M059J (cell line): ENCODE measurements at places on chromosomes 16 and 17. TPM values are rescaled to one million over a fixed set of nuclear protein-coding genes. Genes with fewer than 3 reads are reported as not detected.
A peak's percentile ranks its signal among the peaks of the same experiment; 100 is the strongest.

DNA sequence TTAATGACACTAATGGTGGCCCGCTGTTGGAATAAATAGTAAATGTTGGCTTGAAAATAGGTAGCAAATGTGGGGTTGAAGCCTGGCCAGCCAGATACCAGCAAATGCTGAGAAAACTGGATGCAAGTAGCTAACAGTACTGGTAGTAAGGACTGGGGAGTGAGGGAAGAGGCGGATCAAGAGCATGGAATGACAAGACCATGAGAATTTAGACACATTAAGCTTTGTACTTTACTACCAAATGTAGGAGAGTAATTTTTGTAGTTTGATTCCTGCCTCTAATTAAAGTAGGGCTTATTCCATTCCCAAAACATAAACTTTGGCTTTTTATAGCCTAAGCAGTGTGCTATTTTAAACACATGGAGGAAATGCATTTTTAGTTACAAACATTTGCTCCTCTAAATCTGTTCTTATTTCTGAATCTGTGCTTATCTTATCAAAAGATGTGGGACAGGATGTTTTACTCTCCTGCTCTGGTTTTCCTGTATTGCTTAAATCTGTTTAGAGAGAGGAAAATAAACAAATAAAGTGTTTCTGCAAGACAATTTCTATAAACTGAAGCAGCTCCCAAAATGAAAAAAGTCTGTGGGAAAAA, 44.1 kb downstream of the CFDP1 start:
- no peak for DNase-seq

DNA sequence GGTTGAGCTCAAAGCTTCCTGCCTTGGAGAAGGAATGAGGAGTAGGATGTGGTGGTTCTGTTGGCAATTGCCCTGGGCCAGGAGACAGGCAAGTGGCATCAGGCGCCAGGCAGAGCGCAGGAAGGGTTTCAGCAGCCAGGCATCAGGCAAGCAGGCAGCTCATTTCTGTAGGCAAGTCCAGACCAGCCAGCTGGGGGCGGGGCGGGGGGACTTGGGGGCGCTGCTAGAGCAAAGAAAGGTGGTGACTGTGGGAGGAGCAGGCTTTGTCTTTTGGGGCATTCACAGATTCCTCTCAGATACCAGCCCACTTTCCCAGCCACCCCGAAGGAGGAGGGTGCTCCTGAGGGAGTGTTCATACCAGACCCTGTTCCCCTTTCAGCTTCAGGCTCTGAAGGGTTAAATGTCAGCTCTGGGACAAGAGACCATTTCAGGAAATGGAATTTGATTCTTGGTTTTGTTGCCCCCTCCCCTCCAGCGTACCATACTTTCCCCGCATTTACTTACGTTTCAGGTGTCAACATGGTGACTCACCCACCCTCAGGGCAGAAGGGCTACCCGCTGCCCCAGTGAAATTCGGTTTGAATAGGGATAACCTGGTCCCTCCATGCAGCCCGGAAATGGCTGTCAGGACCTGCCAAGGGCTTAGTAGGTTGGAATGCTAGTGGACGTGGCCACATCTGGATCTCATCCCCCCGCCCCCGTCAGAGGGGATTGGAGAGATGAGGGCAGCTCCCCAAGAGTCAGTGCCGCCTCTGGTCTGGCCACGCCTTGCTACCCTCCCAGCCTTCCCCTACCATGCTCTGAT, 13.2 kb downstream of the NGFR start:
- DNase-seq = peak; percentile 86

GRCh38 chr17:4503283-4504025, 4.8 kb downstream of the SPNS2 start:
- DNase-seq = peak; percentile 29

DNA sequence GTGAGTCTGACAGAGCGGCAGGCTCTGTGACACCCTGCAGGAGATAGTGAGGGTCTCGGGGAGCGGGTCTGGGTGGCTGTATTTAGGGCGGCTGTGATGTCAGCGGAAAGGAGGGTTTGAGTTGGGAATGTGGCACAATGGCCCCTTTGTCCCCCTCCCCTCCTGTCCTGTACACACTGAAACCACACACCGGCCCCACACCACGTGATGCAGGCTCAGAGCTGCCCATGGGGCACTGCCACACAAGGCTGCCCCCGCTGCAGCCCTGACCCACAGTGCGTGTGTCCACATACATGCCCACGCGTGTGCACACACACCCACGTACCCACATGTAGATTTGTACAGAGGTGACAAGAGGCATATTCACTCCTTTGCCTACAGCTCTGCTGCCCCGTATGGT, 15.3 kb downstream of the SGCA start:
- DNase-seq = no peak

The MYH11 gene
- total RNA-seq = not detected in 2 replicates

DNA sequence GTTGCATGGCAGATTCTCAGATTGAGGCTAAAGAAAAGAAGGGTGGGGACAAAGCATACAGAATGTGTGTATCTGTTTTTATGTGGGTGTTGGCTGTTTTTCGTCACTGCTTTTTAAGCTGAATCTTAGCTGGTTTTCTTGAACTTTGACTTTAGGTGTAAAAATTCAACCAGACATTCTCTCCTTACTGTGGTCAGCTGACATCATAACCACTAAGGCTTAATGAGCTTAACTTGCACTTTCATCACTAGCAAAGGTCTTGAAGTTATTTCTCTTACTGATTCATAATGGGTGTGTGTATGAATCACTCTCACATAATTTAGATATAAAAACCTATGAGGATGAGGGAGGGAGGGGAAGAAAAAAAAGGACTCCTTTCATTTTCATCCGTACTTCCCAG, 4.0 kb upstream of the CDC6 start:
- peak; percentile 95 for DNase-seq

GRCh38 chr16:22098405-22099255, 6.3 kb downstream of the VWA3A start:
- DNase-seq = peak; percentile 64

- peak; percentile 97 for DNase-seq
Measured at GRCh38 chr17:44906010-44906646, 6.9 kb upstream of the EFTUD2 start.

The PPP1R27 gene
- not detected in 2 replicates for total RNA-seq

DNA sequence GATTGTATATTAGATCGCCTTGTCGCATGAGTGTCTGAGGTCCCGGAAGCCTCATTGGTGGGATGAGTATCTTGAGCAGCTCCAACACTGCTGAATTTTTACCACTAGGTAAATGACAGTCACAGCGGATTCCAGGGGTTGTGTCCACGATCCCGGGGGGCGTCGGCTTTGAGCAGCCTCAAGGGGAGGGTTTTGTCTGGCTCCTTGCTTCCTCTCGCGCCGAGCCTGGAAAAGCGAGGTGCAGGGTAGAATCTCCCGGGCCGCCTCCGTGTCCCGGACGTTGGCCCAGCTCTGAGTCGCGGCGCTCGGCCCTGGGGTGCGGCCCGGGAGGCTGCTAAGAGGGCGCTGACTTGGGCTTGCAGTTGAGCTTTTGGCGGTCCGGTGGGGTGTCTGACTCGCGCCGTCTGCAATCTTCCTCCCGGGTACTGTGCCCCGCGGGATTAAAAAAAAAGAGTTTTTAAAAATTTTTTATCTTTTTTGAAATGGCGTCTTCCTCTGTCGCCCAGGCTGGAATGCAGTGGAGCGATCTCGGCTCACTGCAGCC, 4.5 kb downstream of the OR1F1 start:
- no peak for DNase-seq

The SYNGR3 gene
- total RNA-seq = 3.4 and 7.1 TPM in 2 replicates

DNA sequence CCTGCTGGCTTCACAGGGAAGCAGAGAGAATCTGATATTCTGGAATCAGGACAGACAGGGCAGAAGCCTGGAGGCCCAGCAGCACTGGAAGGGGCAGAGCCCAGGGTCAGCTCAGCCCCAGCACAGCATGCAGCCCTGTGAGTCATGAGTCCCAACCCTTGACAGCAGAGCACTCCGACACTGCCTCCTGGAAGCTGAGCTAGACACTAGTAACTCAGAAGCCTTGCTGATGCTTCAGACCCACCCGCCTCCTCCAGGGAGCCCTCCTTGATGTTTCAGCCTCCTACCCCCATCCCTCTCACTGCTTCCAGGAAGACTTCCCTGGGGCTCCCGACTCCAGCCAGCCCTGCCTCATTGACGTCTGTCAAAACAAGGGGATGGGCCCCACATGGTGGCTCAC, 6.9 kb downstream of the CAMKK1 start:
- peak; percentile 60 for DNase-seq

DNA sequence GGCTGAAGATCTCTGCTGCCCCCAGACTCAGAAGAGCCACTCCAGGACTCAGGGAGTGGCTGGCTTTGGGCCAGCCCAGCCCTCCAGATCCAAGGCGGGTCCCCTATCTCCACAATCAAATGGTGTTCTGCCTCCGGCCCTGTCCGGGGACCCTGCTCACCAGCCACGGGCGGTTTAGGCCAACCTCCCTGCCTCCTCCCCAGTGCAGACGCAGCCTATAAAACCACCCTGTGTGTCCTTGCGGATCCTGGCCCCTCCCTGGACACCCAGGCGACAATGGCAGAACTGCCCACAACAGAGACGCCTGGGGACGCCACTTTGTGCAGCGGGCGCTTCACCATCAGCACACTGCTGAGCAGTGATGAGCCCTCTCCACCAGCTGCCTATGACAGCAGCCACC, at the start of gene SLC12A3:
Gene SLC12A3, plus strand, starts transcription at position 248 of the 400 bp plus-strand sequence. Its CDS starts 29 bp downstream, at position 277.
- no peak for DNase-seq

DNA sequence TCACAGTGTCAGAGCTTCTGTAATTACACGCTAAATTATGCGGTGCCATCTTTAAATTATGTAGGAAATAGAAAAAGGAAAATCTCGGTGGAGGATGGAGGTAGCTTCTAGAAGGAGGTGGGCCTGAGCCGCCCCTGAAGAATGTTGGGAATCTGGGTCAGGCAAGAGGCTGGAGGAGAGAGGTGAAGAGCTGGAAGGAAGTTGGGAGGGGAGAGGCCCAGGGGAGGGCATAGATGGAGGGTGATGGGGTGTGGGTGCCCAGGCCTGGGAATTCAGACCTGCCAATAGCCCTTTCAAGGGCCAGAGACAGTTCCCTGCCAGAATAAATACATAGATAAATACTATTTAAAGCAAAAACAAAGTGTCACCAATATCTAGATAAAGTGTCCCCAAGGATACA, 415.0 kb upstream of the HSBP1 start:
- peak; percentile 27 for DNase-seq

- DNase-seq = peak; percentile 34
Measured at GRCh38 chr17:9843152-9844010, 17.7 kb downstream of the GLP2R start.

DNA sequence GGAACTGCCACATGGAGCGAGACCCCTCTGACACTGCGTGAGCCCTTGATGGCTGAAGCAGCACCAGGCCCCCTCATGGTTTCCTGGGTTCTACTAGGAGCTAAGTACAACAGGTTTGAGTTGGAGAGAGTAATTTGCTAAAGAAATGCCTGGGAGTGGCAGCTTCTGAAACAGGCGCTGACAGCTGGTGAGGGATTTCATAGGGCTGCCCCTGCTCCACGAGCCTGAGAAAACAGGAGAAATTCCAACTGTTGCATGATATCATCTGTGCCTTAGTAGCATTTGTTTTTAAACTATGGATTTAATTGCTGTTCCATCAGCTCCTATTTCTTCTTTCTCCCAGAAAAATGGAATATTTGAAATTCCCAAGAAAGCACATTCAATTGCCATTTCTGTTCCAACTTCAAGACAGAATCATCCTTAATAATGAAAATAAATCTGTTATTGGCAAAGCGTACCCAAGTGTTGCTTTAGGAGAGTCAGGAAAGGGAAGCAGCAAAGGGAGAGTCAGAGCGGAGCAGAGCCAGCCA, 78.8 kb upstream of the ANKFN1 start:
- DNase-seq = no peak

DNA sequence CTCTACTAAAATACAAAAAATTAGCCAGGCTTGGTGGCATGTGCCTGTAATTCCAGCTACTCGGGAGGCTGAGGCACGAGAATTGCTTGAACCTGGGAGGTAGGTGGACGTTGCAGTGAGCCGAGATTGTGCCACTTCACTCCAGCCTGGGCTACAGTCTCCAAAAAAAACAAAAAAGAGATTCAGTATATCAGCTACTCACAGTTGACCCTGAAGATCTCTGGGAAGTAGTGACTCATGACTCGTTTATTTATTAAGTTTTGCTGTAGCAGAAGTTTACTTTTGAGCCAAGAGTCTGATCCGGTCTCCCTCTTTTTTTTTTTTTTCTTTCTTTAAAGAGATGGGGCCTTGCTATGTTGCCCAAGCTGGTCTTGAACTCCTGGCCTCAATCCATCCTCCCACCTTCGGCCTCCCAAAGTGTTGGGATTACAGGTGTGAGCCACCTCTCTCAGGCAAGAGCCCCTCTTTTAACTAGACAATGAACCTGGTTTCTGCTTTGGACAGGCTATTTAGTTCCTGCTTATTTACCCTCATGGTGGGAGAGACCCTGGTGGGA, 4.4 kb downstream of the MVP start:
- DNase-seq = peak; percentile 93

DNA sequence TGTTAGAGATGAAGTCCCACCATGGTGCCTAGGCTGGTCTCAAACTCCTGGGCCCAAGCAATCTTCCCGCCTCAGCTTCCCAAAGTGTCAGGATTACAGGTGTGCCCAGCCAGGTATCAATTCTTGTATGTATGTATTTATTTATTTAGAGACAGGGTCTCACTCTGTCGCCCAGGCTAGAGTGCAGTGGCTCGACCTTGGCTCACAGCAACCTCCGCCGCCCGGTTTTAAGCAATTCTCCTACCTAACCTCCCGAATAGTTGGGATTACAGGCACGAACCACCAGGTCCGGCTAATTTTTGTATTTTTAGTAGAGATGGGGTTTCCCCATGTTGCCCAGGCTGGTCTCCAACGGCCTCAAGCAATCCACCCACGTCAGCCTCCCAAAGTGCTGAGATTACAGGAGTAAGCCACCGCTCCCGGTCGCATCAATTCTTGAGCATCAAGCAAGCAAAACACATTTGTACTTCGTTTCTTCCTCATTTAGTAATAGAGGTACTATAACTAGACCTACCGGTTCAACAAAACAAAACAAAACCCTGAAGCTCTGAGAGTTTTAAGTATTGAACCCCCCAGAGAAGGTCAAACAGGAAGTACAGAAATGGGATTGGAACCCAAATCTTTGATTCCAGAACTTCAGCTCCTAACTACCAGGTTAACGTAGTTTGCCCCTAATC, 1.0 kb upstream of the ZNF500 start:
- peak; percentile 56 for DNase-seq

The ZG16B gene
- 0.12 and 3.9 TPM in 2 replicates for total RNA-seq

GRCh38 chr17:82065638-82066303, at the start of gene DUS1L:
TSS of gene DUS1L (minus strand) at chr17:82065804. CDS start at chr17:82065059, 745 bp downstream.
- DNase-seq = peak; percentile 28

GRCh38 chr16:76182041-76182635, 95.1 kb upstream of the CNTNAP4 start:
- no peak for DNase-seq
